ENCODE measurements at places on chromosomes 16 and 17. TPM values are rescaled to one million over a fixed set of nuclear protein-coding genes. Genes with fewer than 3 reads are reported as not detected.

GRCh38 chr16:87489434-87490045 lies 3.3 kb downstream of the ZCCHC14 start:
- DNase-seq: no peak

MYH10 gene
- 15.3 TPM for total RNA-seq

DNA sequence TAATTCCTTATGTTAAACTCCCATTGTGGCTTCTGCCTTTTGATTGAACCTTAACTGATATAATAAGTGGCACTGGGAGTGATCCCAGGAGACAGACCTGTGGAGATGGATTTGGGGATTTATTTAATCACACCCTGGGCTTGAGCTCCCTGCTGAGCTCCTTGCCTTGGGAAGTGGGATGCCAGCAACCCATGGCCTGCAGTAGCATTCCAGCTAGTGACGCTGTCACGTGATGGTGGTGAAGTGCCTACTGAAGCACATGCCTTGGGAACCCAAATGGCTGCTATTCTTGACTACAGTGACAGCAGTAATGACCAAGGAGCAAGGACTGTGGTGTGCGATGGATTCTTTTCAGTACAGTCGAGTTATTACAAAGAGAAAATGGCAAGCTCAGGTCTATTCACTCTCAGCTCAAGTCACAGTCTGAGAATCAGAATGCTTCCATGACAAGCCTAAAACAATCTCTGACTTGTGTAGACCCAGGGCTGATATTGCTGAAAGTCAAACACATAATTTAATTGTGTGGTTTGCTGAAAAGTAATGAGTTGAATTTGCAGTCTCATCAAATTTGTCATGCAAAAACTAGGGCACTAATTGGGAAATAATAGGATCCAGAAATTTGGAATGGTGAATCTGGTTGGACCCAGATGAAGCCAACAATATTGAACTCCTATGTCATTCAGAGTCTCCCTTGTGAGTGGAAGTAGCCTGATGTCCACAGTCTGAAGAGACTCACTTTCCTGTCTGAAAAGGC lies 47.1 kb downstream of the BCL7C start:
- DNase-seq: no peak

DNA sequence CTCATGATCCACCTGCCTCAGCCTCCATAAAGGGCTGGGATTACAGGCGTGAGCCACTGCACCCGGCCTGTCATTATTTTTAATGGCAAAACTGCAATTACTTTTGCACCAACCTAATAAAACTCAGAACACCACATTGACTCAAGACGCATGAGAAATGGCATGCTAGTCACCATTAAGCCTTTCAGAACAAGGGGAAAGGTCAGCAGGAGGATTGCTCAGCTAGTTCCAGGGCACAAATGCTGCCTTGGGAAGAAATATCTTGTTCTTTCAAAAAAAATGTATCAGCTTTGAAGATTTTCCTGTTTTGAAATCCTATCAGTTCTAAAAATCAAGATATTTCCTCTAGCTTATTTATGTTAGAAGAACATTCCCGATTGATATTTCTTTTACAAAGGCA lies 32.4 kb upstream of the CDYL2 start:
- no peak for DNase-seq

- DNase-seq: no peak
Measured at GRCh38 chr17:6528557-6528956, 27.8 kb downstream of the PITPNM3 start.

GRCh38 chr16:4572715-4573114 lies 16.6 kb downstream of the C16orf96 start:
- DNase-seq: no peak

GRCh38 chr17:74757502-74757901 lies 9.1 kb downstream of the NHERF1 start:
- DNase-seq: no peak

Data from activated T-helper 1 cell treated with anti-CD3 and anti-CD28 coated beads, Interleukin-12 subunit alpha, Interleukin-12 subunit beta, Interleukin-2, Interleukin-4 antibody, amounts not matched to agents 30 ng/mL and 10 ng/mL and 1 ng/mL, durations not matched to agents 14 hours and 24 hours and 36 hours (primary cell).